Esophagus squamous epithelium (tissue), 5 donors: ENCODE measurements at places on chromosomes 5 and 9.

- DNase-seq = no peak
Observed at GRCh38 chr5:170819824-170820223, 36.3 kb downstream of the GABRP start.

DNA sequence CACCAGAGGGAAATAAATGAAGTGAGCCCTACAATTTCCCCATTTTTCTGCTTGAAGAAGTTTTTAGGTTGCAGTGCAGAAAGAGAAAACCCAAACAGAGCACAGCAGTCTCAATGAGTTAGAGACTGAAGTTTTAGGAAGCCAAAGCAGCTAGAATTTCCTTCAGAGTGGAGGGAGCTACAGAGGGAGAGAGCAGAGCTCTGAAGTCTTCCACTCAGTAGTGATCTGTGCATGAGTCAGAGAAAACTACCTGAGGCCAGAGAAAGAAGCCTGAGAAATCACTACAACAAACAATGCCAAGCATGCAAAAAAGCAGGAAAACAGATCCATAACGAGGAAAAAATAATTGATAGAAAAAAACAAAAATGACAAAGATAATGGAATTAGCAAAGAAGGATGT, 17.9 kb upstream of the NDUFB6 start:
- no peak for DNase-seq

DNA sequence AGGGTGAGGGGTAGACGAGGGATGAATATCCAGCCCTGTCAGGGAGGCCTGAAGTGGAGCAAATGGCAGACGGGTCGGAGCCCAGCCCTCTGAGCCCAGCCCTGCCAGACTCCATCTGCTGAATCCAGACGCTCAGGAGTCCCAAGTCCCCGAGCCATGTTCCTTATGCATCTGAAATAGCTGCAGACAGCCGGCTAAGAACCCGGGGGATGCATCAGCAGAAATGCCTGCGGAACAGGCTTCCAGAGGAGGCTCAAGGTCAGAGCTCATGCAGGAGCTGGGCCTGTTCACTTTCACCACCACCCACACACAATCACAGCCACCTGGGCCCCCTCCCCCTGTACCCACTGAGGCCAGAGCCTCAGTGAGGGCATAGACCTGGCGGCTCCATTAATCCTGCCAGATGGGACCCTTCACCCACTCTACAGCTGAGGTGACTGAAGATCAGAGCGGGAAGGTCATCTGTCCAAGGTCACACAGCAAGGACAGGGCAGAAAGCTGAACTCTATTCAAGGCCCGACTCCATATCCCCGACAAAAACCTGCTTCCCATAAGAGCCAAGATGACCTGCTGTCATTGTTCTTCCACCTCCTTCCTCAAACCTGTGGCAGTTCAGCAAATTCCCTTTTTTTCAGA, 24.4 kb upstream of the AKNA start:
- DNase-seq = no peak

DNA sequence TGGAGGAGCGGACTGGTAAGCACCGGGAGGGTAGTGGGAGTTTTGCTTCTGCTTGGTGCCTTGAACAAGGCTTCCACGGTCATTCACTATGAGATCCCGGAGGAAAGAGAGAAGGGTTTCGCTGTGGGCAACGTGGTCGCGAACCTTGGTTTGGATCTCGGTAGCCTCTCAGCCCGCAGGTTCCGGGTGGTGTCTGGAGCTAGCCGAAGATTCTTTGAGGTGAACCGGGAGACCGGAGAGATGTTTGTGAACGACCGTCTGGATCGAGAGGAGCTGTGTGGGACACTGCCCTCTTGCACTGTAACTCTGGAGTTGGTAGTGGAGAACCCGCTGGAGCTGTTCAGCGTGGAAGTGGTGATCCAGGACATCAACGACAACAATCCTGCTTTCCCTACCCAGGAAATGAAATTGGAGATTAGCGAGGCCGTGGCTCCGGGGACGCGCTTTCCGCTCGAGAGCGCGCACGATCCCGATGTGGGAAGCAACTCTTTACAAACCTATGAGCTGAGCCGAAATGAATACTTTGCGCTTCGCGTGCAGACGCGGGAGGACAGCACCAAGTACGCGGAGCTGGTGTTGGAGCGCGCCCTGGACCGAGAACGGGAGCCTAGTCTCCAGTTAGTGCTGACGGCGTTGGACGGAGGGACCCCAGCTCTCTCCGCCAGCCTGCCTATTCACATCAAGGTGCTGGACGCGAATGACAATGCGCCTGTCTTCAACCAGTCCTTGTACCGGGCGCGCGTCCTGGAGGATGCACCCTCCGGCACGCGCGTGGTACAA, 556 bp downstream of the PCDHGC3 start:
- DNase-seq = no peak

- no peak for DNase-seq
Observed at GRCh38 chr5:32317041-32317440, 4.3 kb upstream of the MTMR12 start.
